ENCODE measurements at places on chromosomes 11 and 22.

GRCh38 chr11:23919455-23919854 is 577.4 kb upstream of the LUZP2 start:
- no peak for DNase-seq

- DNase-seq: no peak
These were observed 108.5 kb downstream of the PHF21B start for GRCh38 chr22:44901301-44901700.

- no peak for DNase-seq
These were observed 136.3 kb upstream of the TEAD1 start for GRCh38 chr11:12537778-12538401.

DNA sequence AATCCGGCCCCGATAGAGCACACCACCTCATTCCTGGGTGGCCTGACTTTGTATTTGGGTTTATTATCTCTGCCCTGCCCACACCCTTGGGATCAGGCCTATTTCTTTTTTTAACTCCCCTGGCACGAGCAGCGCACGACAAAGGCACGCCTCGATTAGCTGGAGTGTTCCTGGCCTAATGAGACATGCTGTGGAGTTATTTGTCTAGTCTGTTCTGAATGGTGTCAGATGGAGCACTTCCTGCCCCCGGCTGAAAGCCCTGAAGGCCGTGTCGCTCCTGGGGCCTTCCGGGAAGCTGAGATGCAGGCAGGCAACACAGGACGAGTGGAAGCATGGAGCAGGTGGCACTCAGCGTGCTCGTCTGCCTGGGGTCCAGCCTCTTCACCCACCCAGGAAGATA is 47.1 kb downstream of the LARGE1 start:
- DNase-seq: no peak

DNA sequence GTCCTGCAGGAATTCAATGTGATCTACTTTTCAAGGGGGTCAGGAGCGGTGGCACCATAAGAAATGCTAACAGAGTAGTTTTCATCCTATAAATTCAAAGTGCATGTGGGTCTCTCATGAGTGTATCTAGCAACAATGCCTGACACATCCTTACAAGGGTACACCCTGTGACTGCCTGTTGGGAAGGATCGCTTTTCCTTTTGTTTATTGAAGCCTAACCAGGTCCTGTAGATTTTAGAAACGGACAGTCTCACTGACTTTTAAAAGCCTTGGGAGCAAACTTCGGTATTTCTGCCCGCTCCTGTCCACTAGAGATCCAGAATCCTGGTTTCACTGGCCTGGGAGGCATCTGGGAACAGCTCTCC is 102.4 kb downstream of the MICAL2 start:
- DNase-seq: no peak

DNA sequence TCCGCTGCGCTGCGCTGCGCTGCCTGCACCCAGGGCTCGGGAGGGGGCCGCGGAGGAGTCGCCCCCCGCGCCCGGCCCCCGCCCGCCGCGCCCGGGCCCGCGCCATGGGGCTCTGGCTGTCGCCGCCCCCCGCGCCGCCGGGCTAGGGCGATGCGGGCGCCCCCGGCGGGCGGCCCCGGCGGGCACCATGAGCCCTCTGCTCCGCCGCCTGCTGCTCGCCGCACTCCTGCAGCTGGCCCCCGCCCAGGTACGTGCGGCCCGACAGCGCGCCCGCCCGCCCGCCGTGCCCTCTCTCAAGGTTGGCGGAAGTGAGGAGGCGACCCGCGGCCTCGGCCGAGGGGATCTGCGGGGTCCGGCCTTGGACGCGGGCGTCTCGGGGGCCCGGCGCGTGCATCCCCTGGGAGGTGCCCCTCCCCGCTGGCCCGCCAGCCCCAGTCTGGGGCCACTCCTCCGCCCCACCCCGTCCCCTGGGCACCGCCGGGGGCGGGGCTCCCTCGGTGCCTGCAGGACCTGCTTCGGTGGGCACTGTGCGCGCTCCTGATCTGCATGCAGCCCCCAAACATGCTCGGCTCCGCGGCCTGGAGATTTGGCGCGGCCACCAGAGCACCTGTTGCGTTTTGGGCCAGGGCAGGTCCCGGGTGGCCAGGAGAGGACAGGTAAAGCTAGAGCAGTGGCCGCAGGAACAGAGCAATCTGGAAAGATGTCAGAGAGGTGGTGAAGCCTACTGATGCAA is 429 bp downstream of the VEGFB start:
- DNase-seq: peak; percentile 88

- peak; percentile 50 for DNase-seq
These were observed 292.7 kb downstream of the OPCML start for GRCh38 chr11:133239575-133239974.

DNA sequence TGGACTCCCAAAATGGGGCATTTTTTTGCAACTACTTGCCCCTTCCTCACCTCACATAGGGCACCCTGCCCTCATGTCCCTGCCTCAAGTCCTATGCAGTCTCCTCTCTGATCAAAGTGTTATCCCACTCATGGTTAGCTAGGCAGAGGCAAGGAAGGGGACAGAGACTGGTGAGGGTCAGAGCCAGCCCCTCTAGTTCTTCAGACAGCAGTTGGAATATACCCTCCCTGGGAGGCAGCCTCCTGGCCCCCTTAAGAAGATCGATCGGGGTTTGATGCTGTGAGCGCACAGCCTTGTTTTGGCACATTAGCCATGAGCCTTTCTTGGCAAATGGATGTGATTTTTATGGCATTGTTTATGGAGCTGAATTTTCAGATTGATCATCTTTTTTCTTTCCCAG is 436.9 kb downstream of the BUD13 start:
- DNase-seq: no peak

GRCh38 chr11:115085461-115086210 is 407.3 kb downstream of the NXPE2 start:
- no peak for DNase-seq

GRCh38 chr22:26615830-26616435 is 1.9 kb downstream of the CRYBB1 start:
- DNase-seq: peak; percentile 47

DNA sequence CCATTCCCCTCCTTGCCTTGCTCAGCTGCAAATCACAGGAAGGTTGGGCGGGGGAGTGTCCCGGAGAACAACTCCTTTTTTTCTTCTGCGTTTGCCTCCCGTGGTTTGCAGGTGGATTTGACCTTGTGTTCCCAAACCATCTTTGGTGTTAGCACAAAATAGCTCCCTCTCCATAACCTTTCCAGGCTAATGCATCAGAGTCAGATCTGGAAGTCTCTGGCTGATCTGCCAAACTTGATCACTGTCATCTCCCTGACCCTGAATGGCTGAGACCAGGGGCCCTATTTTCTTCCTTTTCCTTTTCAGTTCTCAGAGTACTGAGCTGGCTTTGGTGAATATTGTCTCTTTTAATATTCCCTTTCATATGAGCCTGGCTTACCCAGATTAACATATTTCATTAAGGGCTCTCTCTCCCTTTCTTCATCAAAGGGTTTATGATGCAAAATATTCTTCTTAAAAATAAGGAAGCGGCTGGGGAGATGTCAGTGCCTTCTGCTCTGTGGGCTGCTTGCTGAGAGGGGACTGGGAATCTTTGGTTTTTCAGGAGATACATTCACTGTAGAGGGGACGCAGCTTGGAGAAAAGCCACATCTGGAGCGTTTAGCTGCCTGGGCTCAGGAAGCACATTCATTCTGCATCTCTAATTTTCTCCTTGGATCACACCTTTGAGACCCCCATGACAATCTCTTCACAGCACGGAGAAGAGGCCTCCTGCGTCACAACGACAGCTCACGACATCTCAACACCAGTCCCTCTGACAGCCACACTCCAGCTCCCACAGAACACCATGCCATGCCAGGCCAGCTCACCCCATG is 148.3 kb downstream of the CEP164 start:
- DNase-seq: no peak

DNA sequence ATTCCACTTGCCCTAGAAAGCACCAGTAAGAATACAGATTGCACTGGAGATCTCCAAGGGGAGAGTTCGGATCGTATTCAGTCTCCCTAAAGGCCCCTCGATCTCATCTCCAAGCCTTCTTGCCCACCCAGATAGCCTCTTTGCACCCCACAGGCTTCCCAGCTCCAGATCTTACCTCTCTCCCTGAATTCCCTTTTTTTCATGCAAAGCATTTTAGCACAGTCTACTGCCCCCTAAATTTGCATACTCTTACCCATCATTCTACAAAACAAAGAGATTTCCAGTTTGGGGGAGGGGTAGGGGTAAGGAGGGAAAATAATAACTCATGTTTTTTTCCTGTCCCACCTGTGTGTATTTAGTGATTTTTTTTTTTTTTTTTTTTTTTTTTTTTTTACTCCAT is 105.2 kb downstream of the NAV2 start:
- DNase-seq: peak; percentile 47

- DNase-seq: peak; percentile 43
These were observed 515.1 kb downstream of the INSC start for GRCh38 chr11:15629690-15630321.

GRCh38 chr22:27844656-27845591 is 43.4 kb upstream of the MN1 start:
- peak; percentile 55 for DNase-seq

DNA sequence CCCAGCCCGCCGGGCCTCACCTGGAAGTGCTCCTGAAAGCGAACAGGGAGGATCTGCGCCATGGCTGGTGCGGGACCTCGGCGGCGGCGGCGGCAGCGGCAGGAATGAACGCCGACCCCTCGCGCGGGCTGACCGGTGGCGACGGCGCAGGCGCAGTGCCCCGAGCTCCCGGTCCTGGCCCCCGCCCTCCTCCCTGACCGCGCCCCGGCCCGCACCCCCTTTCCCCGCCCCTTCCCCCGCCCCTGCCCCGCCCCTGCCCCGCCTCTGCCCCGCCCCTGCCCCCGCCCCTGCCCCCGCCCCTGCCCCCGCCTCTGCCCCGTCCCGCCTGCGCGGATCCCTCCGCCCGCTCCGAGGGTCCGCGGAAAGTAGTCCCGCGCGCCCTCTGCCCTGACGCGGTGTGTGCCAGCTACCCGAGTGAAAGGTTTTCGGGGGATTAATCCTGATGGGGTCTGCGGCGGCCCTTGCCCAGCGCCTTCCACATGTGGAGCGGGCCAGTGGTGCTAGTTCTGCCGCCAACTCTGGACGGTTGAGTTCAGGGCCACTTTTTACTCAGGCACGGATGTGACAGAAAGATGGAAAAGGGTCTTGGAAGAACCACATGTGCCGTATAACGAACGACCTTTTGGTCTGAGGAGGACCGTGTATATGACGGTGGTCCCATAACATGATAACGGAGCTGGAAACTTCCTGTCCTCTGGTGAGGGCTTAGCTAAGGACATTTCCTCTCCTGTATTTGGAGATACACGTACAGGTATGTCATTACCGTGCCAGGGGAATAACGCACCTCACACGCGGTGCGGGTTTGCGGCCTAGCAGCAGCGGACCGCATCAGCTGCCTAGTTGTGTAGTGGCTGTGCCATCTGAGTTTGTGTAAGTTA is at the start of gene CLTCL1:
Gene CLTCL1 (minus strand): TSS at position 140 of the 878 bp plus-strand sequence. CDS start 78 bp downstream, at position 62.
- DNase-seq: peak; percentile 100

DNA sequence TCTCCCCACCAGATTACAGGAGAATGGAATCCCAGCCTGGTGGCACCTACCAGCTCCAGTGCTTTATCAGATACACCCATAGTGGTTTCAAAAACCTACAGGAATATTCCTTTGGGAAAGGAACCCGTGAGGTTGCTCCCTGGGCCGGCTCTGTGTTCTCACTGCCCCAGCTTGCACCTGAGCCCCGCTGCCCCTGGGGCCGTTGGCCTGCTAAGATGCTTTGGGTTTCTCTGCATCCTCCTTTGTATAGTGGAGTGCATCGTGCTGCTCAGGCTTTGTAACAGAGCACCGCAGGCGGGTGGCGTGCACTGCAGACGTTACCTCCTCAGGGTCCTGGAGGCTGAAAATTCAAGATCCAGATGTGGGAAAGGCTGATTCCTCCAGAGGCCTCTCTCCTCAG is 414.1 kb downstream of the BRD1 start:
- peak; percentile 62 for DNase-seq

- no peak for DNase-seq
These were observed 130.9 kb downstream of the KIF18A start for GRCh38 chr11:27977031-27977430.

- peak; percentile 63 for DNase-seq
These were observed 19.0 kb downstream of the RNH1 start for GRCh38 chr11:488062-488461.

DNA sequence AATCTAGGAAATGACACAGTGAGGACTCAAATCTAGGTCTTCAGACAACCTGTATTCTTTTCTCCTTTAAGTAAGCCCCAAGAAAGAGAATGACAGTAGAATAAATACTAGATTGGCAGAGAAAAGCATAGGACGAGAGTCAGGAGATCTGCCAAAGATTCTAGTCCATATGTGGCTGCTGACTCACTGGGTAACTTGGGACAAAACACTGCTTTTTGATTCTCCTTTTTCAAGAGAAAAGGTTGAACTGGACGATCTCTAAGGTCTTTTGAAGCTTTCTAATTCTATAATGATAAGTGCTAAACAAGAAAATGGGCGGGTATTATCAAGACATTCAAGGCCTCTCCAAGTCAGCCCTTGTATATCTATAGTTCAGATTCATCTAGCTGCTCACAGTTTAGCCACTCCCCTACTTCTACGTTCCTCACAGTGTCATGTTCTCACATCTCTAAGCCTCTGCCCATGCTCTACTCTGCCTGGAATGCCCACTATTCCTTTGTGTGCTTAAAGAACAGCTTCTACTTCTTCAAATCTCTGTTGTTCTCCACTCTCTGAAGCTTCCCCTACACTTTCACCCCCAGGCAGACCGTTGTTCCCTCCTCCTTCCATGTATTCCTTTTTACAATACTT is 53.0 kb downstream of the RELT start:
- no peak for DNase-seq

DNA sequence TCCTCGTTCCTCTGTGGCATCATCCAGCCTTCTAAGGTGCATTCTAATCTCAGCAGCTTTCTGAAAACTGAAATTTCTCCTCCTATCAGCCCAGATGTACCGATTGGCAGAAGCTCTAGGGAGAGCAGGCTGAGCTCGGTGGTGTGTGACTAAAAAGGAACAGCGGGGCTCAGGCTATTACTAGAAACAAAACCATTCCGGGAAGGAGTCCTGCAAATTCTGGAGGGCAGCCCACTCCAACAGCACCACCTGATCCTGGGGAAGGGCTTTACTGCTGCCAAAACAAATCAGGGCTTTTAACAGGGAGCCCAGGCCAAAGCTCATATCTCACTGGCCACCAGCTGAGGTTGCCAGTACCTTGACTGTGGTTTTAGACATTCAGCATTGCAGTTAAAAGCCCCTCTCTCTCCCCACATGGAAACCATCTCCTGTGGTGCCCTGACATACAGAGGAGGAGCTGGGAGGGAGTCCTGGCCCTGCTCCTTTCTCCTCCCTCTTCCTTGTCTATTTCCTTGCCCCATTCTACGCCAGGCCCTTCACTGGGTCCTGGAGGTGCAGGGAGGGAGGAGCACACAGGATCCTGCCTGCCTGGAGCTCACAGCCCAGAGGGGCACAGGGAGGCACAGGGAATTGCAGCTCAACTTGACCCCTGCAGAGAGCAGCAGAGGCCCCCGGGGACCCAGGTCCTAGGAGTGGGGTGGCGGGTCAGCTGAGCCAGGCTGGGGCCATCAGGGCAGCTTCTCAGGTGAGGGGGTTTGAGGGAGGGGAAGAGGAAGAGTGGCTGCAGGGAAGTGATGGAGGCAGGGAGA is 889 bp downstream of the PLAAT4 start:
- peak; percentile 23 for DNase-seq

GRCh38 chr11:67163006-67163405 is 43.9 kb downstream of the KDM2A start:
- DNase-seq: no peak

GRCh38 chr11:65503368-65503948 is 4.6 kb downstream of the MALAT1 start:
- no peak for DNase-seq
